Activated T-helper 17 cell treated with anti-CD3 and anti-CD28 coated beads, Interleukin-2, amount 50 U/mL, for 72 hours (primary cell): ENCODE measurements at places on chromosomes 3 and 15.

- ATAC-seq: no peak
Measured at GRCh38 chr3:102037209-102037608, 187.9 kb downstream of the NFKBIZ start.

GRCh38 chr15:88246666-88247446 is 9.7 kb downstream of the NTRK3 start:
- peak; percentile 82 for ATAC-seq

- no peak for ATAC-seq
Measured at GRCh38 chr3:76864355-76864754, 175.5 kb upstream of the ROBO2 start.

DNA sequence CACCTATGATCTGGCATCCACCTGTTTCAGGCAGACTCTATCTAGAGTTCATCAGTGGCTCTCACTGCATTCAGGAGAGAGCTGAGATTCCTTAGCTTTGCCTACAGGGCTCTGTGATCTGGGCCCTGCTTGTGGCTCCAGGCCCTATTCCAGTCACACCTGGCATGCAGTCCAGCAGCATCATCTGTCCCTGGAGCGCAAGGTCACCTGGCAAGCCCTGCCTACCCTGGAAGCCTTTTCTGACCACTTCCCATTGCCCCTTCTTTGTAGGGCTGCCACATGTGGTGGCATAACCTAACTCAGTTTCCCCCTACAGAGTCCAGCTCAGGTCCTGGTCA is 115.1 kb upstream of the PLXNA1 start:
- ATAC-seq: no peak

GRCh38 chr3:132997404-132998185 is 40.6 kb upstream of the TMEM108 start:
- no peak for ATAC-seq

DNA sequence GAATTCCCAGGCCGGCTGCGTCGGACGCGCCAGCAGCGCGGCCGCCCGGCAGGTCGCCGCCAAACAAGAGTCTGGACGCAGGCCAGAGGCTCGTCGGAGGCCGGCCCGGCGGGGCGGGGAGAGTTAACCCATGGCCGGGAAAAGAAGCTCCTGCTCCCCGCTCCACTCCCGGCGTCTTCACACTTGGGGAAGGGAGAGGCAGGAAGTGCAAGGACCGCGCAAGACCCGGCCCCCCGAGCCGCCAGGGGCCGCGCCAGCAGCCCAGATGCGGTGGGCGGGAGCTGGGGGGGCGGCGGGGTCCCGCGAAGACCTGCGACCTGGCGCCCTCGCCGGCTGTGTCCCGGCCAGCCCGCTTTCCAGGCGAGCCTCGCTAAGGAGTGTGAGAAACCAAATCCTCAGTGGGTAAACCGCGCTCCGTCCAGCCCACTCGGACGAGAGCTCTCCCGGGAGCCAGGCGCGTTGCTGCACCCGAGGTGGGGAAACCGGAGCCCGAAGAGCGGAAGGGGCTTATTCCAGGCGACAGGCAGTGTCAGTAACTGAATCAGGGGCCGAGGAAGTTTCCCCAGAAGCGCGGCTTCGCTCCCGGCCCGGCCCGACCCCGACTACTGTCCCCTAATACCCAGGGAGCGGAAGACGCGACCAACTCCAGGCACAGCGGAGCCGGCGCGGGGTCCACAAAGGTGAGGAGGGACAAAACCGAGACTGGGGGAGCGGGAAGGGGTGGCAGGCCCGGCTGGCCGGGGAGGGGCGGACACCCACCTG is 721 bp downstream of the ADAMTS7 start:
- peak; percentile 11 for ATAC-seq

DNA sequence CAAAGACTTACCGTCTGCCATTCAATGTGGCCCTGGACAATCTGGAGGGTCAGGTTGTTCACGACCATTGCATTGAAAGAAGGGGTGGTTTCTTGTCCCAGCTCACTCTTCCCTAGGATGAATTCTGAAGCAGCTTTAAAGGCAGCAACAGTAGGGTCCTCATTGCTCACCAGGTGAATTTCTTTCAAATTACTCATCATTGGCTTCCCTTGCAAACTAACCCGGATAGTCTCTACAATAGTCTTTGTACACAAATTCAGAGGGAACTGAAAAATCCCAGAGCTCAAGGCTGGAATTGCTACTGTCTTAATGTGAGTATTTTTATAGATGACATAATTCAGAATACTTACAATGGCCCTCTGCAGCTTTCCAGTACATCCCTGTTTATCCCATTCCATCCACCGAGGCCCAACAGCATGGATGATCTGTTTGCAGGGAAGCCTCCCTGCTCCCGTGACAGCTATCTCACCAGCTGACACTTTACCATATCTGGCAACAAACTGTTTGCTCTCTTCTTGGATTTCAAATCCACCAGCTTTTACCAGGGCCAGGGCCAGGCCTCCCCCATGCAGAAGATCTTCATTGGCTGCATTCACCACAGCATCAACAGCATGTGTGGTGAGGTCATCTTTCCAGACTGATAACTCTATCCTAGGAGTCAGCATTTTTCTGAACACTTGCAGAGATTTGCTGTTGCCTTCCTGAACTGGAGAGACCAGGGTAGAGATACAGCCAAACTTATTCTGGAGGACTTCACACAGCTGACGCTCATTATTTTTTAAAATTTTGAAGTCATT is 8.6 kb downstream of the PARP9 start:
- no peak for ATAC-seq

GRCh38 chr15:70327856-70328678 is 230.3 kb upstream of the TLE3 start:
- ATAC-seq: no peak
